ENCODE measurements at places on chromosomes 3 and 15.
A peak's percentile ranks its signal among the peaks of the same experiment; 100 is the strongest.

- no peak for DNase-seq
Observed at GRCh38 chr3:137347132-137347531, 389.3 kb downstream of the IL20RB start.

DNA sequence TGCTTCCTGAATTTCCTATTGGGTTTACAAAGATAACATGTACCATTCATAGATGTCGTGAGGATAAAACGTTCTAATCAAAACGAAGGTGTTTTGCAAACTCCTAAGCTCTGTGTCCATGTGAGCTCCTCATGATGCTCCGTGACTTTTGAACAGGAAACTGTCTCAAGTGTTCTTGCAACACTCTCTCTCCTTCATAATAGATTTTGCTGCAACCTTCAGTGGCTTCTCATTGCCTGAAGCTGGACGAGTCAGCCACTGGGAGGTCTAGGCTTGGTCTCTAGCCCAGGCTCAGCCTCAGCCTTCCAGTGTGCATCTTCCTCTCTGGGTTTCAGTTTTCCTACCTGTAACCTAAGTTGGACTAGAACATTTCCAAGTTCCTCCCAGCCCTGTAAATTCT lies 18.7 kb upstream of the BCL2A1 start:
- DNase-seq = no peak

- peak; percentile 62 for DNase-seq
Observed at GRCh38 chr15:40927873-40928806, 1.0 kb upstream of the DLL4 start.

- no peak for DNase-seq
Observed at GRCh38 chr15:68709876-68710275, 110.8 kb downstream of the ANP32A start.

- DNase-seq = no peak
Observed at GRCh38 chr3:111112913-111113312, 41.3 kb downstream of the NECTIN3 start.

- DNase-seq = no peak
Observed at GRCh38 chr3:184423561-184423960, 43.7 kb downstream of the CHRD start.

GRCh38 chr15:87961851-87962420 lies 294.6 kb downstream of the NTRK3 start:
- no peak for DNase-seq

DNA sequence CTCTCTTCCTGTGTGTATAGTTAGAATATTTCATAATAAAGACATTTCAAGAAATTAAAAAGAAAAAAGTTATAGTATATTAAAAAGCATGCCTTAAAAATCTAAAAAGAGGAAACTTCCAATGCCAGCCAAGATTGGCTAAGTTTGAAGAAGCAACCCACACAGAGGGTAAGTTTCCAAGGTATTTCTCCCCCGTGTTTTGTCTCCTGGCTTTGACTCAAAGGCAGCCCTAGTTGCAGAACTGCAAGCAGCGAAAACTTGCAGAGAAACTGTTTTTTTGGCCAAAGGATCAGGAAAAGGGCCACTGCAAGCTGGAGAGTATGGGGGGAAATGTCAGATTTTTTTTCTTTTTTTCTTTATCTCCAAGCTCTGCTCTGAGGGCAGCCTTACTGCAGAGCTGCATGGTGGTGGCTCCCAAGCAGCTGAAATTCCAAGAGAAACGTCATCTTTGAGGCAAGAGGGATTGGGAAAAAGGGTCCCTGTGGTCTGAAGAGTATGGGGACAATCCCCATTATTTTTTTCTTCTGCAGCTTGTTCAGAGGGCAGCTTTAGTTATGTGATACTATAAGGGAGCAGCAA lies 23.0 kb downstream of the HACL1 start:
- no peak for DNase-seq

- no peak for DNase-seq
Observed at GRCh38 chr3:72997421-72997961, 880 bp downstream of the PPP4R2 start.

DNA sequence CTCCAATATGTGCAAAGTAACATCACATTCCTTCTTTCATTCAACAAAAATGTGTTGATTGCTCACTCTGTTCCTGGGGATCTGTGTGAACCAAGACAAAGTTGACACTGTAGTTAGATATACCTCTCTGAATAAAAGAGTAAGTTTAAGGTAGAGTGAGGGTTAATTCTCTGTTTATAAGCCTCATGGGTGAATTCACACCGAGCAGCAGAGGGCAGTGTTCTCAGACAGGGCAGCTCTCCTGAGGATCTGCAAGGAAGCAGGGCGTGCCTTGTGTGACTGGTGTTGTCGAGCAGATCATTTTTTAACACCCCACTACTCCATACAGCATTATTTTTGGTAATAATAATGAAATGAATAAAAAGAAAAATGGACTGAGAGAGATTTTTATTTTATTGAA lies 34.4 kb downstream of the PAQR9 start:
- DNase-seq = no peak

DNA sequence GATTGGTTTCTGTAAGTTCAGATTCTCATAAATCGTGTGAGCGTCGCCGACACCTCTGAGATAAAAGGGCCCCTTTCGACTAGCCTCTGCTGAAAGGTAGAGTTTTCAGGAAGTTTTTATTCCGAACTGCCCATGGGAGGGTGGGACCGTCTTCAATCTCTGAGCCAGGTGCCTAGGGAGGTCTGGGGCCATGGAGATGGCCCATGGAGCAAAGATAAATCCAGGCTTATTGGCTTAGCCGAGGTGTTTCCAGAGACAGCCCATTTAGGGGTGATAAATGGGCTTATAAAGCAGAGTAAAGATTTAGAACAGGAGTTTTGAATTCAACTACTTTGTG lies 442 bp downstream of the QTRT2 start:
- no peak for DNase-seq

- DNase-seq = no peak
Observed at GRCh38 chr3:153379516-153379915, 217.5 kb downstream of the RAP2B start.

- DNase-seq = no peak
Observed at GRCh38 chr3:24741506-24741905, 246.9 kb upstream of the THRB start.

- DNase-seq = no peak
Observed at GRCh38 chr15:39180483-39180933, 400.4 kb upstream of the THBS1 start.

- DNase-seq = no peak
Observed at GRCh38 chr3:89266074-89266473, 158.7 kb downstream of the EPHA3 start.

DNA sequence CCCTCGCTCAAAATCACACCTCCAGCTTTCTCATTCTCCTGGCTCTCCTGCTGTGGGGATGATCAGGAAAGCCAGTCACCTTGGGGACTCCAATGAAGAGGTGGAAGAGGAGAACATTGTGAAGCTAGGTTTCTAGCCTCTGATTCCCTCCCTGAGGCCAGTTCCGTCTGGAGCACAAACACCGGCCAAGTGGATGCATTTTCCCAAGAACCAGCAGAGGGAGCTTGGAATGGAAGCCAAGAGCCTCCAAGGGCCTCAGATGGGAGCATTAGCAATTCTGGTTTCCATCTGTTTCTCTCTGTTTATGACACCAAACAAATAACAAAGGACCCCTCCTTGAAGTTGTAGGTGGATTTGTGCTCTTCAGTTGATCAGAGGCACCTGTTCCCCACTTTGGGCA lies 40.6 kb upstream of the NMNAT3 start:
- no peak for DNase-seq

- DNase-seq = no peak
Observed at GRCh38 chr3:47007482-47008233, 28.2 kb downstream of the NBEAL2 start.

GRCh38 chr3:113252553-113252952 lies 41.2 kb downstream of the BOC start:
- no peak for DNase-seq

- DNase-seq = peak; percentile 13
Observed at GRCh38 chr15:69410248-69410874, 3.8 kb upstream of the KIF23 start.

GRCh38 chr3:119497820-119498185 lies 544 bp upstream of the TIMMDC1 start:
- DNase-seq = peak; percentile 28

GRCh38 chr15:63601704-63602185 lies 4.6 kb downstream of the FBXL22 start:
- peak; percentile 18 for DNase-seq

Data from DMS79 treated with DMSO at 0.1 percent for 48 hours (cell line).